ENCODE measurements at places on chromosomes 7 and 10.

DNA sequence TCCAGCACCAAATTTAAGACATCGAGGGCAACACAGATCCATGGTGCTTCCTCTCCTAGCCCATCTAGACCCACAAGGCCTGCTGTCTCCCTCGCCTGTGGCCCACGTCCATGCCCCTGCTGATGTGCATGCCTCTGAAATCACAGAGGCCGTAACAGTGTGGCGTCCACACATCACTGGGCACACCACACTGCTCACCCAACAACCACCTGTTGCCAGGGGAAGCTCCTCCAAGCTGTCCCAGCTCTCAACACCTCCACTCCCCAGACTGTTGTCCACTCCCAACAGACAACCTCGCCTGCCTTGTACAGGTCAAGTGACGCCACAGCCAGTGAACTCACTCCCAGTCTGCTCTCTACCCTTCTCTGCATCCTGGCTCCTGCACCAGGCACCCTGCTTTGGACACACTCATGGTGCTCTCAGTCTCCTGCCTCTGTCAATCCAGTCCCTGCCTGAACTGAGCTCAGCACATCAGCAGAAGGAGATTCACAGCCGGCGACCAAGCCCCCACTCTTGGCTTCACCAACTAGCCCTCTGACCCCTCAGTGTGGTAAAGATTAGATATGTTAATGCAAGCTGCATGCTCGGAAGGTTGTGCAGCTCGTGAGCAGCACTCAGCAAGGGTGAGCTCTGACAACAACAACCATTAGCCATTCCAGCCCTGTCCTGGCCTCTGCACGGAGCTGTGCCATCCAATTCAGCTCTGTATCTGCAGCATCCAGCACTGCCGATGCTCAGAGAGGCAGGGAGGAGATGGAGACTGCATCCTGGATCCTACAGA lies 197.0 kb downstream of the TNS3 start:
- no peak for DNase-seq

GRCh38 chr7:30469303-30469702 lies 9.3 kb downstream of the NOD1 start:
- DNase-seq, result no peak

DNA sequence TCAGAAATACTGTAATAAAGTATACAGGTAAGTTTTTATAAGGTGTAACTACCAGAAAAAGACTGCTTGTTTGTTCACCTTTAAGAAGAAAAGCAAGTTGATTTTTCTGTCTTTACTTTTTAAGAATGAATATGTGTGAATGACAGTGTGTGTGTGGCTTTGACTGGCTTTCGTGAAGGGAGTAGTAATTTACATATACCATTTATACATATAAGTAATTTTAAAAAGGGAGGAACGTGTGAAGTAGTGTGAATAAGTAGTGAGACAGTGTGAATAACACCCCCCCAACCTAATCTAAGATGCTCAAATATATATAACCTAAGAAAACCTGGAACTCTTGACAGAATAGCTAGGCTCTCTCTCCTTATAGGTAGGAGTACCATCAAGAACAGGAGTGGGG lies 33.2 kb downstream of the RBM33 start:
- DNase-seq, result no peak

DNA sequence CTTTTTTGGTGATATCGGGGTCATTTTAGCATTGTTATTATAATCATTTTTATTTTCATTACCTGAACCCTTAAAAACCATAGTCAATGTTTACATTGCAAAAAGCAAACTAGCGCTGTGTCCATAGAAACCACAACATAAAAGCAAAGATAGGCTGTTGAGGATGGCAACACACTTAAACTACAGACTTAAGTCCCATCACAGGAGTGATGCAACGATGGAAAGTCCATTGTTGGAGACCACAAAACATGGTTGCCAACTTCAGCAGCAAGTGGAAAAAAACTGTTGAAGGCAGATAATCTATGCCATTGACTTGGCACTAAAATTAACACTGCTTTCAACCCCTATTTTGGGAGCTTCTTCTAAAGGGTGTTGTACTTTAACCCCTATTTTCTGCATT lies 398.8 kb upstream of the IGFBP3 start:
- DNase-seq, result no peak

GRCh38 chr10:52440612-52441285 lies 126.7 kb downstream of the DKK1 start:
- DNase-seq, result no peak

DNA sequence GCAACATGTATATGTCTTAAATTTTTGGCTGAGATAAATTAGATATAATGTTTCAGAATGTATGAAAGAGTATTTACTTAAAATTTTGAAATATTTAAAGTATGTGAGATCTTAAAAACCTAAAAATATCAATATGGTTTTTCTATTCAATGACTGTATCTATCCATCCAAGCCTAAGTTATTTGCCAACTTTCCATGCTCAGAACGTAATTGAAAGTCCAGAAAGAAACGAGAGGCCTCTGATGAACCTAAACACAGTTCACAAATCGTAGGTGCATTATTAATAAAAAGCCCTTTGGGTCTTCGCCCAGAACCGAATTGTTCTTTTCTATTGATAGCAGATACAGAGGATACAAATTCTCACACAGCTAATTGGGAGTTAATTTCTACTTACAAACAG lies 6.5 kb downstream of the SVIL start:
- DNase-seq, result no peak

GRCh38 chr7:74332373-74333176 lies 43.4 kb downstream of the CLIP2 start:
- no peak for DNase-seq

GRCh38 chr7:111098926-111099250 lies 8.0 kb downstream of the LRRN3 start:
- DNase-seq, result no peak

- DNase-seq, result no peak
Observed at GRCh38 chr7:1461646-1462375, 2.5 kb upstream of the MICALL2 start.

- DNase-seq, result no peak
Observed at GRCh38 chr10:121310151-121310711, 288.0 kb downstream of the FGFR2 start.

DNA sequence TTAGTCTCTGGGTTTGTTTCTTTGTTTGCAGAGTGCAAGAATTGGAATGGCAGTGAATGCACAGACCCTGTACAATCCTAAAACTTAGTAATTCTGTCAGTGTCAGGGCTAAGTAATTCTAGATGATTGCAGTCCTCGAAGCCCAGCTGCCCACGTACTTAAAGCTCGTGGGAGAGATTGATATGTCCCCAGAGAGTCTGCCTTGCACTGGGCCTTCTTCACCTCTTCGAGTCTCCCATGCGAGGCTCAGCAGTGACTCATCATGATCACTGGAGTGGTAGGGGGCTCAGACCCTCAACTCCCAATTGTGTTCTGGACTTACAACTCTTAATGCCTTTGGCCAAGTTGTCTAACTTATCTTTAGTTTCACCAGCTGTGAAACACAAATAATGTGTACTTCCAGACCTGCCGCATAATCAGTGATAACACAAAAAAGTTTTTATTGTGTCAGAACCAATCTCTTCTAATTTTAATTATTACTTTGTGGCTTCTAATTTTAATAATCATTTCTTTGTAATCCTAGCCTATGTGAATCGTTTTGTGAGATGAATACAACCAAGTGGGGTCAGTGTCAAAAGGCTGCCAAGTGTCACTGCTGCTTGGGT lies 345.6 kb upstream of the LRGUK start:
- no peak for DNase-seq

DNA sequence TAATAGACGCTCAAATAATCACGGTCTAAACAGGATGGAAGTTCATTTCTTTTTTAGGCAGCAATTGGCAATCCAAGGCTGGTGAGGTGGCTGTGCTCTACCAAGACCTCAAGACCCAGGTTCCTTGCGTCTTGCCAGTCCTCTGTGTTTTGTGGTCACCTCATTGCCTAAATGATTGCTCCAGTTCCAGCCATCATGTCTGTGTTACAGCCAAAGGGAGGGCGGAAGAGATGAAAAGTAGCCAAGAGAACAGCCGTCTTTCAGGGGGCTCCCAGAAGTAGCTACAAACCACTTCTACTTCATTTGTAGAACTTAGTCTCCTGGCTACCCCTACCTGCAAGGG lies 19.2 kb upstream of the C10orf67 start:
- no peak for DNase-seq

Measured in stimulated activated CD8-positive, alpha-beta memory T cell treated with anti-CD3 and anti-CD28 coated beads, Interleukin-7, amount 100 ng/mL, for 24 hours (primary cell).